ENCODE measurements at places on chromosomes 12 and 14. TPM values are rescaled to one million over a fixed set of nuclear protein-coding genes. Genes with fewer than 3 reads are reported as not detected.

Gene ATL1
- 5.6 TPM for total RNA-seq

Gene C12orf75
- total RNA-seq: 72.5 TPM

Gene SMIM41
- total RNA-seq: 0.23 TPM

Gene TMEM132C
- total RNA-seq: not detected

Gene ZNF384
- total RNA-seq: 20.2 TPM

Gene NDUFA9
- total RNA-seq: 60.0 TPM

Gene GNPNAT1
- total RNA-seq: 21.4 TPM

Gene SLC6A12
- not detected for total RNA-seq

Gene NPFF
- not detected for total RNA-seq

Gene STXBP6
- total RNA-seq: 5.6 TPM

Gene MYF5
- total RNA-seq: not detected

Gene GPR33
- total RNA-seq: not detected

Gene DDX24
- total RNA-seq: 138 TPM

Gene GRIP1
- 3.6 TPM for total RNA-seq

Gene RPL36AL
- 212 TPM for total RNA-seq

Gene CYP27B1
- total RNA-seq: 0.74 TPM

Gene PAPLN
- total RNA-seq: 4.2 TPM

Gene DGLUCY
- 31.3 TPM for total RNA-seq

Gene AMHR2
- not detected for total RNA-seq

Gene LTA4H
- 97.4 TPM for total RNA-seq

Gene GALNT6
- total RNA-seq: 66.1 TPM

Gene TMCC3
- 5.9 TPM for total RNA-seq

Gene EIF2B1
- total RNA-seq: 66.2 TPM

Gene EAPP
- total RNA-seq: 30.2 TPM

Gene IGF1
- total RNA-seq: under 0.01 TPM

Measured in smooth muscle cell of the umbilical artery (primary cell).